Left hindlimb (tissue), 1 donor: ENCODE measurements at places on chromosomes 1 and 21.

DNA sequence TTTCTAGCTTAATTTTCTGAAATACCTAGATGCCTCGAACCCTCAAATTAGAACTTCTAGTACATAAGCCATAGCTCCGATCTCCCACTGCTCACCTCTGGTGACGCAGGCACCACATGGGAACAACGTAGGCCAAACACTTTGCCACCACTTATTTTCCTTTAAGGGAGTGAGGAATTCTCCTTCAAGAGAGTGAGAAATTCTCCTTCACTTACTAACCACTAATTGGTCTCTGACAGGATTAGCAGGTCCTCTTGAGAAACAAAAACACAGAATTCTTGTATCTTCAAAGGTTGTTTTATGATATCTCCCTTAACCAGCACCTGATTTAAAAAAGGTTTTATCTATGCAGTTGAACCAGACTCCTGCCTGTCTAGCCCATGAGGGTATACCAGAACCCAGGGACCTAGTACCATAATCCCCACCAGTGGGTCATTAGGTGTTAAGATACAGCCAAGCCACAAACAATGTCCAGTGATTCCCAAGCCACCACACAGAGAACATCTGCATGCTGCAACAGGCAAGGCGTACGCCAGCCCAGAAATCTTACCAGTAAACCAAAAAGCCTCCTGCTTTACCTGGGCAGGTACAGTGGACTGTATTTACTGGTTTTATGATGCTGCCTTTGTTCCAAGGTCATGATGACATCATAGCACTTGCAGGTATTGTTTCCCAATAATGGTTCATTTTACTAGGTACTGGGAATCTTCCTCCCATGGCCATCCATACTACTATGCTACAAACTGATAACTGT, 20.3 kb upstream of the CXADR start:
- no peak for DNase-seq

- no peak for DNase-seq
Observed at GRCh38 chr1:156478250-156478627, 22.3 kb downstream of the MEF2D start.

DNA sequence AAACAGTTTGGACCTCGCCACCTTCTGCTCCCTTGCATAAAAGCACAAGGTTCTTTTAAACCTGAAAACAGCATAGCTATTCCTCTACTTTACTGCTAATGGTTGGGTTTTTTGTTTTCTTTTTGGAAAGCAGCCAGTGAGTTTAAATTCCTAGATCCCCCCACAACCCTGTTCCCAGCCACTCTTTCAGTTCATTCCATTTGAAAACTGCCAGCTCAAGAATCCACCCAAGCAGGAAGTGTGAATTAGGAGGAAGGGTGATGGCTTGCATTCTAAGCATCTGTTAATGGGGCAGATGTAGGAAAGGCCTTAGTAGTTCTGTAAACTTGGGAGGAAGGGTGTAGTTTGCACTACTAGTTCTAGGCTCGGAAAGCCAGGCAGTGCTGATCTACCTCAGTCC, 172.9 kb upstream of the HOOK1 start:
- no peak for DNase-seq

DNA sequence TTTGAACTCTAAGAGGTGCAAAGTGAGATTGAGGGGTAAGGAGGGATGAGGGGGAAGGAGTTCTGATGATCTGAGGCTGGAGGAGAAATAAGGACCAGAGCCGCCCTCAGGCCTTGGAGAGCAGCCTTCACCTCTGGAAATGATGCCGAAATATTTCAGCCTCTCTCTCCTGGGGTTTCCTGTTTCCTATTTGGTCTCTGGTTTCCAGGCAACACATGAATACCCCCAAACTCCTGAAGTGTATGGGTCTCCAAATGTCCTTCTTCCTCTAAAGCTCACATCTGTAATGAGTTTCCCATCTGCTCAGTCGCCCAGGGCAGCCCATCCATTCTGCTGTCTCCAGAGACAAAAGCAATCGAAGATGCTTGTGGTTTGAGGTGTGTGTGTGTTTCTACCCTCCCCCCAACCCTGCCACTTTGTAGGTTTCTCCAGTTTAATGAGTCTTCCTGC, 52.0 kb upstream of the FAM20B start:
- DNase-seq: peak; percentile 84

DNA sequence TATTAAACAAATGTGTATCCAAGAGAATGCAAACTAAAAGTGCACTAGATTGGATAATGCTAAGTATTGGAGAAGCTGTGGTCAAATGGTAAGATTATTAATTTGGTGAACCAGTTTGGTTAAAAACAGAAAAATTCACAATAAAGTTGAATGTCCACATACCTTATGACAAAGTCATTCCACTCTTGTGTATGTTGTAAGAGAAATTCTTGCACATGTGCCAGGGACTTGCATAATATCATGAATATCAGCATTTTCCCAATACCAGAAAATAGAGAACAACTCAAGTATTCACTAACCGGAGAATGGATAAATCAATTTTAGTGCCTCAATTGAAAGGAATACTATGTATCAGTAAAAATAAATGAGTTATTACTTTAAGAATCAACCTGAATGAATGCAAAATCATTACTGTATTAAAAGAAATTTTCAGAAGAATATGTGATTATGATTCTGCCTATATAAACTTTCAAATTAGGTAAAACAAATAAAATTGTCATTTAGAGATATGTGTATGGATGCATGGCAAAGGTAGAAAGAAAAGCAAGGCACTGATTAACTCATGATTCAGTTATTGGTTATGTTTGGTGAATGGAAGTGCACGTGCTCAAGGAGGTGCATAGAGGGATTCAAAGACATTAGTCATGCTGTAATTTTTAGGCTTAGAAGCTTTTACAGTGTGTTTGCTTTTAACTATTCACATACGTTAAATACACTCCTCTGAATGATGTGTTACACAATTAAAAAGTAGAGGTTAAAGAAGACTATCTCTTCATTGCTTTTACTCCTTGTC, 217.4 kb upstream of the KCNK2 start:
- no peak for DNase-seq

- no peak for DNase-seq
Observed at GRCh38 chr1:243477731-243478290, 222.0 kb downstream of the SDCCAG8 start.

DNA sequence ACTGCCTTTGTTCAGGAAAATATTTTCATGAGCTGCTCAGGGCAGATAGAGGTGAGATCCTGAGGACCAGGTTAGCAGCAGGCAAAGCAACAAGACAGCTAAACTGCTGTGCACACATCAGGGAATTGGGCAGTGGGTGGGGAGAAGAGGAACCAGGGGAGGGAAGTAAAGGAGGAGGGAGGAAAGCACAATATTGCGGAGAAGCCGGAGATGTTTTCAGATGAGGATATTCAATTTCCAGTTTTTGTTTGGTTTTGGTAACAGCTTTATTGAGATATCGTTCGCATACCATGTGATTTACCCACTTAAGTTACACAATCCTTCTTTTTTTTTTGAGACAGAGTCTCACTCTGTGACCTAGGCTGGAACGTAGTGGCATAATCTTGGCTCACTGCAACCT, 34.5 kb downstream of the EPHA10 start:
- no peak for DNase-seq

DNA sequence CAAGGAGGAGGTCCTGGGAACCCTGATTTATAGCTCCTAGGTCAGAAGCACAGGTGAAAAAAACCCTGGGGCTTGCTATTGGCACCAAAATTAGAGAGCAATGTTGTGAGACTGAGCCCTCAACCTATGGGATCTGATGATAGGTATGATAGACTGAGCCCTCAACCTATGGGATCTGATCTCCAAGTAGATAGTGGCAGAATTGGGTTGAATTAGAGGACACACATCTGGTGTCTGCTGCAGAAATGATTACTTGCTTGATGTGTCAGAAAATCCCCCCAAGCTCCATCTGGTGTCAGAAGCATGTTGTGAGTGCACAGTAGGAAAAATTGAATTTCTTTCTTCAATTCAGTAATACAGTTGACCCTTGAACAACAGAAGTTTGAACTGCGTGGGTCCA, 62.4 kb downstream of the MAP3K21 start:
- no peak for DNase-seq

- no peak for DNase-seq
Observed at GRCh38 chr1:94988356-94988755, 61.4 kb upstream of the CNN3 start.

DNA sequence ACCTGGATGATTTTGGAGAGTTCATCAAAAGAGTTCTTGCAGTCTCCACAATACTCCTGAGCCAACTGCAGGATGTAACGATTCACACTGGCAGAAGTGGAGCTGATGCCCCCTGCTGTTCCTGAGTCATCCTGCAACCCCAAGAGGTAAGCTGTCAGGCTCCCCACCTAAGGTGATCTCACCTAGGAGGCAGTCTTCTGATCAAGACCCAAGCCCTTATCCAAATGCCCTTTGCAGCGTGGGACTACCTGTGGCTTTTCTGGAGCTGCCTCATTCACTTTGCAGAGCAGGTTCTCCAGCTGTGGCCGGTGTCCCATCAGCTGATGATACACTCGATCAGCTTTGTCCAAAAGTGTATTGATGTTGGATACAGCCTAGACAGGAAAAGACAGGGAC, 96.4 kb downstream of the UBR4 start:
- DNase-seq: no peak

- DNase-seq: no peak
Observed at GRCh38 chr1:172883844-172884243, 166.9 kb downstream of the TNFSF18 start.

DNA sequence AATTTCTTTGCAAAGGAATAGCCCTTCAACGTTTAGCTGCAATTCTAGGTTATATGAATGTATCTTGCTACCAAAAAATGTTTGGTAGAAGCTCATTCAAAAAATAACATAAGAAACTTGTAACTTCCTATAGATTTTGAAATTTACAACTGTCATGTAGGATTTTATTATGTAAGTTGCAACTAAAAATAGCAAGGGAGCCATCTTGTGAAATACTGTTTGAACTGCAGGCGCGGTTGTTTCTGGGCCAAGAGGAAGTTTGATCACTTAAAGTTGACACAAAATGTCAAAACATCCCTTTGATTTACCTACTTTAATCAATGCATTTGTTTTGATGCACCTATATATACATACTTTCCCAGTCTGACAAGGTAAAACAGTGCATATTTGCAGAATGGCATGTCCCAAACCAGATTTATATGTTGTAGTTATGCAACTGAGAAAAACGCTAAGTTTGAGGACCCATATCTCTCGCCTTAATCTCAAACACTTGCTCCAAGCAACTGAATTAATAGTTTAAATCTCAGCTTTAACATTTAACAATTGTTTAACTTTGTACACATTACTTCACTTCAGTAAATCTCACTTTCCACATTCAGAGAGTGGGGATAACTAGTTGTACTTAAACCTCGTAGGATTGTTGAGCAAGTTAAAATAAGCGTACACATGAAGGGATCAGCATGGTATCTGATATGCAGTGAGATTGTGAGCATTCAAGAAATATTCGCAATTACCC, 63.9 kb downstream of the KCNK2 start:
- no peak for DNase-seq

GRCh38 chr1:188070848-188071247, 1242.1 kb downstream of the PLA2G4A start:
- no peak for DNase-seq

GRCh38 chr1:89721351-89721750, 88.4 kb downstream of the LRRC8C start:
- no peak for DNase-seq

DNA sequence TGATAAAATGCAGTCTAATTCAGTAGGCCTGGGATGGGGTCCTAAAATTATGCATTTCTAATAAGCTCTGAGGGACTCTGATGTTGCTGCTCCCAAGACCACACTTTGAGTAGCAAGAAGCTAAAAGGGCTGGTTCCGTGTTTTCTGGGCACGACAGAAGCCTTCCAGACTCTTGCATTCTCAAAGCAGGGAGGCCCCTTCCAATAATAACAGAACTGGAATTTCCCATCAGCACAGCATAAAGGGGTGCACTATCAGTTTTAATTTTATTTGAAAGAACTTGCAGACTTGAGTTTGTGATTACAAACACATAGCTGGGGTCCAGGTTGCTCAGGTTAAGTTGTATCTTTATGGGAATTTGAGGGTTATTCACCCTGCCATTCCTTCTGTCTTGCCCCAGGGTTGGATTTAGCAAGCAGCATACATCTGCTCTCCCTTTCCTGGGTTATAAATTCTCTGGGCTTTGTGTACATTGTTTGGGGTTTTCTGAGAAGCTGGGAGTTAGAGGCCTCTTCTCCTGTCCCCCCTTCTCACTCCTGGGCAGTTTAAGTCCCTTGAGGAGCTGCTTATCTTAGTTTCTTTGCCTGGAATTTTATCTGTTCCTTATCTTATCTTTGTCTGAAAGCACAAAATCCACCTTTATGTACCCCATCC, 94.2 kb upstream of the SLC2A1 start:
- DNase-seq: no peak

GRCh38 chr1:236748268-236748870, 46.7 kb upstream of the MTR start:
- no peak for DNase-seq

DNA sequence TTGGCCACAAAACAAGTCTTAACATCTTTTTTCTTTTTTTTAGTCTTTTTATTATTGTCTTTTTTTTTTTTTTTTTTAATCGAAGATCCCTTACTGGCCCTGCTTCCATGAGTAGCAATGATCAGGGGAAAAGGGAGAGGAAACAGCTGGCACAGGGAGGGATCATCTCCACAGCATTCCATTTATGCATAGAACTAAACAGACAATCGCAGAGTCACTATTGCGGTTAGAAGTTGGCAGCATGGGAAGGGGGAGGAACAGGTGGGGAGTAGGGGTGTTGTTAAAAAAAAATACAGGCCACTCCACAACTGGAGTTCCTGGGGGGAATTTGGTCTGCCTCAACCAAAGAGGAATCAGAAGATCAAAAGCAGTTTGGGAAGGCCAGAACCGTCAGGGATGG, 55.4 kb downstream of the C1orf185 start:
- DNase-seq: no peak

DNA sequence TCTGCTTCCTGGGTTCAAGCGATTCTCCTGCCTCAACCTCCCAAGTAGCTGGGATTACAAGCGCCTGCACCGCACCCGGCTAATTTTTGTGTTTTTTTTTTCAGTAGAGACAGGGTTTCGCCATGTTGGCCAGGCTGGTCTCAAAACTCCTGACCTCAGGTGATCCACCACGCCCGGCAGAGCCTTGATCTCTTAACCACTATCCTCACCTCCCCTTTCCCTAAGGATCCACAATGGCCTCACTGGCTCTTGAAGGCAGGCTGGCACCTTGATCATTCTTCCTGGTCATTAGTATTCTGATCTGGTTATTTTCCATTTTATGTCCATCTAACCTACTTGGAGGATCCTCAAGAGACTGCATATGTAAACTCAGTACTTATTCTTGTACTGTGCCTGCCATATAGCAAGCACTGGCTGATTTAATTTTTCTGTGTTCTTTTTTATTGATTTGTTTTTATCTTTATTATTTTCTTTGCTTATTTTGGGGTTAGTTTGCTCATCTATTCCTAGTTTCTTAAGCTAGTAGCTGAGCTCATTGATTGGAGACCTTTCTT, 6.3 kb downstream of the RCC1 start:
- no peak for DNase-seq

GRCh38 chr1:200432586-200432985, 22.8 kb upstream of the ZNF281 start:
- no peak for DNase-seq
